ENCODE measurements at places on chromosomes 3 and 15.

- DNase-seq, result no peak
These were observed 23.7 kb downstream of the TCF12 start for GRCh38 chr15:56942118-56942517.

DNA sequence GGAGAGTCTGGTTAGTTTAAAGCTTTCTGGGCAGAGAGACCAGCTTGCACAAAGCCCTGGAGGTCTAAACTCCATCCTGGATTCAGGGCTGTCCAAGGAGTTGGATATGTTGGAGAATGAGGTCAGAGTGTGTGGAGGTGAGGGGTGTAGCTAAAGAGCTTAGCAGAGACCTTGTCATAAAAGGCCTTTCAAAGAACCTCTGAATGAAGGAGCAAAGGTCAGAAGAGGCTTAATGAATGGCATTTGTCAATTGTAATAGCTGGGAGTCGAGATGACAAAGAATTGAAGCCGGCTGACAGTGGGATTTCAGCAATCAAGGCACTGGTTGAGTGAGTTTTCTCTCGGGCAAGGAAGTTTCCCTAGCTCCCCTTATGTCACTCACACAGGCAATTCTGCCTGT lies 202.6 kb downstream of the PDCD6IP start:
- no peak for DNase-seq

- DNase-seq, result no peak
These were observed 227.5 kb upstream of the KCNMB2 start for GRCh38 chr3:178308771-178309170.

DNA sequence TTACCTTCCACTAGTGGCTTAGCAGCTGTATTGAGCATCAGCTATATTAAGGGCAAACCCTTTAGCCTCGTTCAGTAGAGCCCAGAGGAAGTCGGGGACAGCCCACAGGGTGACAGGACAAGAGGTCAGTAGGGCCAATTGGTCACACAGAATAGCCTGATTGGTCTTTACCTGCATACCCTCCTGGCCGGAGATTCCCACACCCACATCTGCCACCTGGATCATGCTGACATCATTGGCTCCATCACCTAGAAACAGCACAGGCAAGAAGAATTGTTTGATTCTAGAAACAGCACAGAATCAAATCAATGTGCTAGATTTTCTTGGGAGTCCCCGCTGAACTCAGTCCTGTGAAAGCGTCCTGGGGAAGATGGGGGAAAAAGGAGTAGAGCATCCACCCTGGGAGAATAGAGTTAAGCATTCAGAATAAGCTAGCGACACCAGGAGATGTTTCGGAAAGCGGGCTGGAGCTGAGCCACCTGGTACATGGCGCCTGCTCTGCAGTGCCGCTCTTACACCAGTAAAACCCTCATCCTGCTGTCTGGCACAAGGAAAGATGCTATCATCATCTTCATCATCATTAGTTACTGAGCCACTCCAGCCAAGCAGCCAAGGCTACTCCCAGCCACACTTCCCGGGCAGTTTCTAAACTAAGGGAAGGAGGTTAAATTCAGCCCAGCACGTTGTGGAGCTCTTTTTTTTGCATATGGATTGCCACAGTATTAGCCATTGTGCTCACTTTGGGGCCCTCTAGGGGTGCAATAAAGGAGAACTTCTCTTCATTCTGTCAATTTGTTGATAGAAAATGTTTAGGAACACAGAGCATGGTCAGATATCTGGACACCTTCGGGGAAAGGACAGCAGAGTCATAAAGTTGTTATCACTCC lies 171.3 kb downstream of the ATP10A start:
- DNase-seq, result no peak

GRCh38 chr3:188503647-188504046 lies 349.7 kb downstream of the LPP start:
- DNase-seq, result no peak

DNA sequence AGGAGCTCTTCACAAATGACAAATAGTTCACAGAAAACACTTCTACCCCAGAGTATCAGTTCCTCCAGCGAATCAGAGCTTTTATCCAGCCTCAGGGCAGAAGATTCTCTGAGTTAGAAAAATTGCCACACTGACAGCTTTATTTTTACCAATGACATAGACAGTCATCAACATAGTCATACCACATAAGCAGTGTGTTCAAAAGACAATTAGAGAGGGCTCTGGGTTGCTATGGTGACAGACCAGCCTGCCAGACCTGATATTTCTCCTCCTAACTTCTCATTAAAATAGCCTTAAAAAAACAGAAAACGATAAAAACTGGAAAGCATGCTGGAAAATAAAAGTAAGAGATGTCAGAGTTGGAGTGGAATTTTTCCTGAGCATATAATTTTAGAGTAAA lies 45.9 kb upstream of the COL6A5 start:
- no peak for DNase-seq

GRCh38 chr3:13927295-13927694 lies 47.4 kb upstream of the WNT7A start:
- DNase-seq, result no peak

GRCh38 chr15:51262463-51262862 lies 75.9 kb downstream of the CYP19A1 start:
- DNase-seq, result no peak

DNA sequence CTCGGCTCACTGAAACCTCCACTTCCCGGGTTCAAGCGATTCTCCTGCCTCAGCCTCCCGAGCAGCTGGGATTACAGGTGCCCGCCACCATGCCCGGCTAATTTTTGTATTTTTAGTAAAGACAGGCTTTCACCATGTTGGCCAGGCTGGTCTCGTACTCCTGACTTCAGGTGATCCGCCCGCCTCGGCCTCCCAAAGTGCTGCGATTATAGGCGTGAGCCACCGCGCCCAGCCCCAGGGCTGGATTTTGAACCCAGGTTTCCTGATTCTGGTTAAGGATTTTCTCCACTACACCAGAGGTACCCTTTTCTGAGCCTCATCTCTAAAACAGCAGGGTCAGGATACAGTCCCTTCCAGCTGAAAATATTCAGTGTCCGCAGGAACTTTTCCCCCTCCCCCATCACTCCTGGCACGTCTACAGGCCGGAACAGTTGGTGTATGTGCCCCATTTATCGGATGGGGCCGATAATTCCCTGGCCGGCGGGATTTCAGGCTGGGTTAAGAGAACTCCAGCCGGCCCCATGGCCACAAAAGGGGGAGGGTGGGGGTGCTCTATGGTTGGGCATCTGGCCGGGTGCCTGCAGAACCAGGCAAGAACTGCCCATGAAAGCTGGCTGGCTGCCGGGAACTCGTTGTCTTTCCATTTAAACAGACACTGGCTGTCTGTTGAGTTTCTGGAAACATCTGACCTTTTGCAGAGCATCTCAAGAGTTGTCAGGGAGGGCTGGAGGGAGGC lies 26.8 kb upstream of the SEMA4B start:
- DNase-seq, result no peak

- no peak for DNase-seq
These were observed 516.1 kb downstream of the MECOM start for GRCh38 chr3:169147238-169148008.

DNA sequence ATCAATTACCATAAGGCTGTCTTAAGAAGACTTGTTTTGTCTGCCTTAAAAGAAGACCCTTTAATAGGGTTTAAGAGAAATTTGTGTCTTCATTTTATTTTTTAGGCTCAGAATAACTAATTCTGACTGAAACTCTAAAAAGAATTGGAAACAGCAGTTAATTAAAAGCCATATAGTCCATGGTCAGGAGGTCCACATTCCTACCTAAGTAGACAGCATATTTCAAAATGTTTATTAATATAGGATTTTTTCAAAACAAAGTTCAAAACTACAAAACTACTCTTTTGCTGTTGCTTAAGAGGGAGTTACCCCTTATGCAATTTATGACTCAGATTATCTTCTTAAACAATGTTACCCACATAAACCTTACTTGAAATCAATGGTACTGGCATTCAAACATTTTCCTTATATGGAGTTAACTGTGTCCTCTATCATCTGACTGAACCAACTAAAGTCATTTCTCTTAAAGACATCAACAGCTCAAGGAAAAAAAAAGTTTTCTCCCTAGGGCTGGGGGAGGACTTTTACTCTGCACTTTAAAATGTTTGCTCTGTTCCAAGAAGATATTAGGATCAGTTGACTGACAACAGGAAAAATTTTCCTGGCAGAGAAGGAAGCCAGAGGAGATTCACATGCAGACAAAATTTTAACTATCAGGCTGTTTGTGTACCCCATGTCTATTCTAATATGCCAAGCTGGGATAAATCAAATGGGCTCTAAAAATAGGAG lies 56.8 kb upstream of the NANOGP8 start:
- no peak for DNase-seq

GRCh38 chr15:67700023-67700422 lies 125.3 kb upstream of the SKOR1 start:
- DNase-seq, result no peak

GRCh38 chr3:117743993-117744392 lies 1034.4 kb downstream of the TUSC7 start:
- no peak for DNase-seq

DNA sequence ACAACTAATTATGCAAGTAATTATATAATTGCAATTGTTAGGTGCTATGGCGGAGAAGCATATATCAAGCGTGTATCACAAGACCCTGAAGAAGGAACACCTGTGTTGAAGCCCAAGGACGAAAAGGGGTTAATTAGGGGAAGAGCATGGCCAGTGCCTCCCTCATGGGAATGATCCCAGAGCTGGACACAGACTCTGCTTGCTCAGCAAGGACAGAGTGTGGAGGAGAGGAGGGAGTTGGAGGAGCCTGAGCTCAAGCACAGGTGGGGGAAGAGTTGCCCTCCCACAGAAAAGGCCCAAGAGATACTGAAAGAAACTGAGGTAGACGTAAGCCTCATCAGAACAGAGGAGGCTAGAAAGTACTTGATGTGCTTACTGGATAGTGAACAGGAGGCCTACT lies 423.7 kb downstream of the EPHB1 start:
- DNase-seq, result no peak

DNA sequence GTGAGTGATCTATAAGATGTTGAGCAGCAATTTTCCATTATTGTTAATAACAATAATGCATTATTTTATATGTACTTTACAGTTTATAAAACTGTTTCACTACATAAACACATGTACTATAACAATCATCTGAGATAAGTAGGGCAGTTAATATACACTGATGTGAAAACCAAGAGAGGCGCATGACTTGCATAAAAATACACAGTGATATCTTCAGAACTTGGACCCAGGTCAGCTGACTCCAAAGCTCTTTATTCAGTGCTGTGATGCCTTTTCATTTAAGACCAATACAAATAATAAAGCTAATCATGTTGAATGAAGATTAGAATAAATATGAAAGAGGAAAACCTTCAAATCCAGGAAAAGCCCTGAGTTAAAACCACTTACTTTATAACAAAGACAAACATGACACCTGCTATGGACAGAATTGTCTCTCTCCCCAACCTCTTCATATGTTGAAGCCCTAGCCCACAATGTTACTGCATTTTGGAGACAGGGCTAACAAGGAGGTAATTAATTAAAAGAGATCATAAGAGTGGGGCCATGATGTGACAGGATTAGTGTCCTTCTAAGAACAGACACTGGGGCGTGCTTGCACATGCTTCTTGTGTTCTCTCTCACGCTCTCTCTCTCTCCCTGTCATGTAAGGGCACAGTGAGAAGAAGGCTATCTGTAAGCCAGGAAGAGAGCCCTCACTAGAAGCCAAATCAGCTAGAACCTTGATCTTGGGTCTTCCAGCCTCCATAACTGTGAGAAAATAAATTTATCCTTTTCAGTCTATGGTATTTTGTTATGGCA lies 55.8 kb upstream of the TSPAN3 start:
- DNase-seq, result no peak

DNA sequence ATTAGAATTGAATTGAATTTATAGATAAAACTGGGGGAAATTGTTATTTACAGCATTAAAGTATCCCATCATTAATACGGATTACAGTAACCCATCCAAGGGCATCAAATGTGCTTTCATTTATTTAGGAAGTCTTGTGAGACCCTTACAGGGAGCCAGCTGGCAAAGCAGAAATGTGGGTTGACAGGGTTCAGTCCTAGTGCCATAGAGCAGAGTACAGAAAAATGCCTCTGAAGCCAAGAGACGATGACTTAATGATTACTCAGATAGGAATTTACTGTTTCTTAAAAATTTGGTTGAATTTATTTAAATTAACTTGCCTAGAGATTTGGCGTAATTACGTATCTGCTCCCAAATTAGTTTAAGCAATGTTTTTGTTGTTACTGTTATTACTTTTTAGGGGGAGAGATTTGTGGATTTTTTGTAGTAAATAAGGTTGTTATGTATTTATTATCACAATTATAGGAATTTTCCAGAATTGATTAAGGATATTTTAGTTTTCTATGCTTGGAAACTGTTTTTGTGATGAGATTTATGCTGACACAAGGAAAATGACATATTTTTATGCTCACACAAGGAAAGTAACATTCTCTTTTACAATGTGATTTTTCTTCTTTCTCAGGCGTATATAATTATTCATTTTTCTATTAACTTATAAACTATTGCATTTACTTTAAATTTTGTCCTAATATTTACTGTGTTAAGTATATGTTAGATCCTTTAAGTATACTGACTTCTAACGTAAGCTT lies 152.0 kb downstream of the EPHA6 start:
- no peak for DNase-seq

GRCh38 chr3:63652066-63652725 lies at the start of gene SNTN:
TSS of gene SNTN (plus strand) at chr3:63652675. CDS start at chr3:63652688, 13 bp downstream.
- no peak for DNase-seq

- DNase-seq, result no peak
These were observed 57.0 kb upstream of the THRB start for GRCh38 chr3:24551626-24552025.

DNA sequence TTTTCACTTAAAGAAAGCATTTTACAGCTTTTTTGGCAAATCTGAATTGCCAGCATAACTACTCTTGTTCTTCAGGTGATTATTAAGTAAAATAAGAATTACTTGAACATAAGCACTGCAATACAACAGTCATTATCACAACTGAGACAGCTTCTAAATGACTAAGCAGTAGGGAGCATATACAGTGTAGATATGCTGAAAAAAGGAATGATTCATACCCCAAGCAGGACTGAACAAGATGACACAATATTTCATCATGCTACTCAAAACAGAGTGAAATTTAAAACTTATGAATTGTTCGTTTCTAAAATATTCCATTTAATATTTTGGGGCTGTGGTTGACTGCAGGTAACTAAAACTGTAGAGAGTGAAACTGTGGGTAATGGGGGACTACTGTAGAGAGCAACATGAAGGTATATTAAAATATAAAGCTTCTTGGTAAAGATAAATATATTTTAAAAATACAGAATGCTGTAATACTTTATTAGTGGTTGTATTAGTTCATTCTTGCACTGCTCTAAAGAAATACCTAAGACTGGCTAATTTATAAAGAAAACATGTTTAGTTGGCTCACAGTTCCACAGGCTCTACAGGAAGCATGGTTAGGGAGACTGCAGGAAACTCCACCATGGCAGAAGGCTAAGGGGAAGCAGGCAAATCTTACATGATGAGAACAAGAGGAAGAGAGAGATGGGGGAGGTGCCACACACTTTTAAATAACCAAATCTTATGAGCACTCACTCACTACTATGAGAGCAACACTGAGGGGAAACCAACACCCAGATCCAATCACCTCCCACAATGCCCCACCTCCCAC lies 84.8 kb downstream of the DCLK3 start:
- DNase-seq, result no peak

- no peak for DNase-seq
These were observed 191.8 kb downstream of the SEMA6D start for GRCh38 chr15:47908950-47909670.

- no peak for DNase-seq
These were observed 269.8 kb downstream of the THRB start for GRCh38 chr3:24224666-24225384.
